DMS79 (cell line): ENCODE measurements at places on chromosomes 13 and 19.

GRCh38 chr13:47726394-47726793 lies 274.7 kb downstream of the SUCLA2 start:
- no peak for DNase-seq

- no peak for DNase-seq
Measured at GRCh38 chr13:48158290-48158689, 63.4 kb upstream of the MED4 start.

GRCh38 chr13:36925603-36926002 lies 5.6 kb upstream of the SMAD9 start:
- no peak for DNase-seq

- no peak for DNase-seq
Measured at GRCh38 chr13:107239213-107239612, 671.3 kb upstream of the ARGLU1 start.

DNA sequence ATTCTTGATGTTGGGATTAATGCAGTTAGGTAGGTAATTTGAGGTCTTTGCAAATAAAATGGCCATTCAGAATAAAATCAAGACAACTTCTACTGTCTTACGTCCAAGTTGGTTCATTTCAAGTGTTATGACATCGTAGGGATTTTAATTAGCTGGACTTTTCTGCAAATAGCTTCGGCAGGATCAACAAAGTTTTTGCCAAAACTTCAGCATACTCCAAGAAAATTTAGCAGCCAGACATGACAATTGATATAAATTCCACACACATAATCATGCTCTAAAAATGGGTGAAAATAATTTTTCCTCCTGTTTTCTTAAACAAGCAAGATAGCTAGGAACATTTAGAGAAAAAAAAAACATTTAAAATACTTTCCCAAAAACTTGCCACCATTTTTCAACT lies 158.8 kb downstream of the RGCC start:
- no peak for DNase-seq

- no peak for DNase-seq
Measured at GRCh38 chr19:28701491-28701890, 511.5 kb downstream of the UQCRFS1 start.

GRCh38 chr13:42538996-42539395 lies 35.0 kb upstream of the TNFSF11 start:
- DNase-seq: no peak

GRCh38 chr19:639253-640160 lies at the start of gene FGF22:
Gene FGF22, plus strand, starts transcription at chr19:639879. Its CDS starts 47 bp downstream, at chr19:639926.
- peak; percentile 52 for DNase-seq

- DNase-seq: no peak
Measured at GRCh38 chr19:19321141-19321577, 530 bp downstream of the MAU2 start.

- DNase-seq: no peak
Measured at GRCh38 chr19:56822755-56823154, 17.8 kb downstream of the PEG3 start.

DNA sequence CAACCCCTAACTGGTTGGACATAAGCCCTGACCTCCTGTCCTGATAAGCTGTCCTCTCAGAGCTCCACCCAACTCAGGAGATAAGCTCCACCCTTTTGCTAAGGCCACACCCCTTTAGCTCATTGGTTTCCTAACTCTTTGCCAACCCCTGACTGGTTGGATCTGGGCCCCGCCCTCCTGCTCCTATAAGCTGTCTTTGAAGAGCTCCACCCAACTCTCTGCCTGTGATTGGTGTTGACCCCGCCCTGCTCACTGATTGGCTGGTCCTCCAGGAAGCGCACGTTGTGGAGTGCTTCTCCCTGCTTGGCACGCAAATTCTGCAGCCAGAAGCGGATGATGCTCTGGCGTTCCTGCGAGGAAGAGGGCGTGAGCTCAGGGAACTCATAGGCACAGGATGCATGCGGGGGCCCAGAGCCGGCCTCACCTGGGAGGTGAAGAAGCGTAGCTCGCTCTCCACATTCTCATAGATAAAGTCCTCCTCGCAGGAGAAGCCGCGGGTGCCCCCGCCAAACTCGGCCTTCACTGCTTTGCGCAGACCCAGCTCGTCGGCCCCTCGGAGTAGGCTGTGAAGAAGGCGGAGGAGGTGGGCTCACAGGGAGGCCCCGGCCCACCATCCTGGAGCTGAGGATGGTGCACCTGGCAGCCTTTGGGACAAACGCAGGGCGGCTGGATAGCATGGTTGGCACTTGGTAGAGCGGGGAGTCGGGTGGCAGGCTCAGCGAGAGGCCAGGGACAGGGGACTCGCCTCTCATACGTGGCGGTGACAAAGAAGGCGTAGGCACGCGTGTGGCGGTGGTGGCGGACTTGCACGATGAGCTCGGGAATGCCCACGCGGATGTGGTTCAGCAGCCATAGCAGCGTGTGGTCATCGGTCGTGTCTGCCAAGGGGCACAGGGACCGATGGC lies 1.7 kb downstream of the ANO8 start:
- no peak for DNase-seq

- DNase-seq: peak; percentile 21
Measured at GRCh38 chr13:52599848-52600603, 42.2 kb upstream of the HNRNPA1L2 start.

GRCh38 chr13:78572459-78572858 lies 30.9 kb downstream of the POU4F1 start:
- no peak for DNase-seq

DNA sequence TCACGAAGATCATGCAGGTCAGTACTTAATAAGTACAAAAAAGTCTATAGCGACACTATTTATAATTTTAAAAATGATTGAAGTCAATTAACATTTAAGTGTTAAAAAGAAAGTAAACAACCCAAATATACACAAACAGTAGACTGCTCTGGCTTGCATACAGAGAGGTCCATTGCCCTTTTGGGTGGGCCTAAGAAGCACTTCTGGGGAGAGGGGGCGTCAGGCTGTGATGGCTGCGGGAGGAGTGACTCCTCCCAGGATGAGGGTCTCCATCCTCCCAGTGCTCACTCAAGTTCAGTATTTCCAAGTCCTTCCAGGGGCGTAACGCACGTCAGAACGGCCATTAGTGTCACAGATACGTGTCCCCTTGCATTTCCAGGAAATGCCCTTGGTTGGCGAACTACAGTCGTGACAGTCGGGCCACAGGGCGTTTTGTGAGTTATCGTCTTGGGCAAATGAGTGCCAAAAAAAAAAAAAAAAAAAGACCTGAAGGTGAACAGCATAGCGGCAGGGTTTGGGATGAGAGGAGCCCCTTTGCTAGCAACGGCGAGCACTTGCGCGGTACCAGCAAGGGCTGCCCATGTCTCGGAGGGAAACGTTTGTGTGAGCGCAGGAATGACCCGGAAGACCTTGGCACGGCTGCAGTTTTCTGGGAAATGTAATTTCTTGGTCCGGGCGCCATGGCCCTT lies at the start of gene SCGB2B2:
SCGB2B2 (minus strand) TSS at position 463 of the 689 bp plus-strand sequence. CDS start 82,596 bp downstream, outside the sequence.
- DNase-seq: peak; percentile 91
